Right atrium auricular region (tissue), 2 donors: ENCODE measurements at places on chromosomes 2 and 18. TPM values are rescaled to one million over a fixed set of nuclear protein-coding genes. Genes with fewer than 3 reads are reported as not detected.

- no peak for DNase-seq
- no peaks in the 10 kb centered on the region for H3K27me3 ChIP-seq
- no peaks in the 10 kb centered on the region for H3K36me3 ChIP-seq
- no peak overlapping the region for H3K27ac ChIP-seq
- no peaks in the 10 kb centered on the region for H3K4me1 ChIP-seq
- no peak overlapping the region for H3K4me3 ChIP-seq
Observed at GRCh38 chr2:120926463-120927264, 191.0 kb downstream of the GLI2 start.

GRCh38 chr2:10549621-10550020 is 101.5 kb upstream of the ODC1 start:
- no peak for DNase-seq
- H3K27ac ChIP-seq, result no peak overlapping the region
- no peaks in the 10 kb centered on the region for H3K36me3 ChIP-seq
- no peak overlapping the region for H3K4me3 ChIP-seq

DNA sequence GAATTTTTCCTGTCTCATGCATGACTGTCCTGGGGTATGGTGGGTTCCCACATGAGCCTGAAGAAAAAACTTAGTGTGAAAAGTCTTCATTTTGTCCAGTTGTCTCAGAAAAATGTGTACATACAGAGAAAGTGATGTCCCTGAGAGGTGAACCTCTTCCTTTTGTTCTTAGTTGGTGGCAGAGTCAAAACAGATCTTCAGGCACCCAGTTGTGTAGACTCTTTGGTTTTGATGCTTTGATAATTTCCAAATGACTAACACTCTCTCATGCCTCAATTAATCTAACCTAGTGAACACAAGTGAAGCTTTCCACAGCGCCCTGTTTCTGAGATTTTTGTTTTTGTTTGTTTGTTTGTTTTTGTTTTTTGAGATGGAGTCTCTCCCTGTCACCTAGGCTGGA is 273.5 kb downstream of the PIK3C3 start:
- H3K36me3 ChIP-seq, result no peaks in the 10 kb centered on the region
- no peak overlapping the region for H3K4me3 ChIP-seq
- no peak for DNase-seq
- no peaks in the 10 kb centered on the region for H3K27me3 ChIP-seq
- H3K27ac ChIP-seq, result no peak overlapping the region

DNA sequence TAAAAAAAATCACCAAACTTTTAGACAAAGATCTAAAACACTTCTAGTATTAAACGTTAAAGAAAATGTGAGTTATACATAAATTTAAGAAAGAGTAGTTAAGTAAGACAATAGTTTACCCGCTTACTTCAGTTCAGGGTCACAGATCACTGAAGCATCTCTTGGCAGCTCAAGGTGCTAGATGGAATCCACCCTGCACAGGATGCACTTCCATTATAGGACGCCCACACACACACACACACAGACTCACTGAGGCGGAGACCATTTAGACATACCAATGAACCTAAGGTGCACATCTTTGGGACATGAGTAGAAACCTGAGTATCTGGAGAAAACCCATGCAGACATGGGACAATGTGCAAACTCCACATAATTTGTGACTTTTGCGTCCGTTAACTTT is 630.6 kb upstream of the ZNF804A start:
- no peak for DNase-seq
- no peaks in the 10 kb centered on the region for H3K27me3 ChIP-seq
- no peaks in the 10 kb centered on the region for H3K36me3 ChIP-seq

Gene KLHL41
- total RNA-seq, result 44.0 TPM

- no peaks in the 10 kb centered on the region for H3K4me1 ChIP-seq
- no peak overlapping the region for H3K4me3 ChIP-seq
- no peaks in the 10 kb centered on the region for H3K36me3 ChIP-seq
Observed at GRCh38 chr2:142944721-142945120, 67.3 kb downstream of the KYNU start.

GRCh38 chr18:62870643-62871042 is 155.3 kb downstream of the PHLPP1 start:
- no peak for DNase-seq
- H3K27ac ChIP-seq, result no peak overlapping the region
- no peak overlapping the region for H3K4me3 ChIP-seq
- H3K4me1 ChIP-seq, result no peaks in the 10 kb centered on the region
- H3K36me3 ChIP-seq, result no peaks in the 10 kb centered on the region
- no peaks in the 10 kb centered on the region for H3K27me3 ChIP-seq

- no peak overlapping the region for H3K27ac ChIP-seq
- DNase-seq, result peak; percentile 51
Observed at GRCh38 chr2:30777661-30778505, 29.4 kb downstream of the CAPN13 start.

DNA sequence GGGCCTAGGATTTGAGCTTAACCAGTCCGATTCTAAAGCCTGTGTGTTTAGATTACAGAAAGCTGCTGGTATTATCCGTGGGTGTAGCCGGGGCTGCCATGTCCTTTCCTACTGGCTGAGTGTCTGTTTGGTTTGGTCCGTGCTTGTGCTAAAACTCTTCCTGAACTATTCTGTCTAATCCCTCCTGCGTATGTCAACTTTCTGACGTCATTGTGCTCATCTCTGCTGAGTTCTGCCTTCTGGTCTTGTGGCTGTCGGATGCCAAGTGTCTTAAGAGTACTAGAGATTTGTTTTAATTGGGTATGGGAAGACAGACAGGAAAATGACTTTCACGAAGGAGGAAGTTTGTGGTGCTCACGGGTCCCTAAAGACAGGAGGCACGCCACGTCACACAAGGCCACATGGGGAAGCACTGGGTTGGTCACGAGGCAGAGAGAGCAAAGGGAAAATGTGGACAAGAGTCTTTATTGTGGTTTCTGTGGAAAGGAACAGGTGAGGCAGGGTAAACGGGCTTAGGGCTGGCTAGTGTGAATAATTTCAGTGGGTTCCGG is 31.8 kb upstream of the NTSR2 start:
- no peak overlapping the region for H3K4me3 ChIP-seq
- DNase-seq, result no peak
- H3K4me1 ChIP-seq, result no peaks in the 10 kb centered on the region
- no peaks in the 10 kb centered on the region for H3K27me3 ChIP-seq

DNA sequence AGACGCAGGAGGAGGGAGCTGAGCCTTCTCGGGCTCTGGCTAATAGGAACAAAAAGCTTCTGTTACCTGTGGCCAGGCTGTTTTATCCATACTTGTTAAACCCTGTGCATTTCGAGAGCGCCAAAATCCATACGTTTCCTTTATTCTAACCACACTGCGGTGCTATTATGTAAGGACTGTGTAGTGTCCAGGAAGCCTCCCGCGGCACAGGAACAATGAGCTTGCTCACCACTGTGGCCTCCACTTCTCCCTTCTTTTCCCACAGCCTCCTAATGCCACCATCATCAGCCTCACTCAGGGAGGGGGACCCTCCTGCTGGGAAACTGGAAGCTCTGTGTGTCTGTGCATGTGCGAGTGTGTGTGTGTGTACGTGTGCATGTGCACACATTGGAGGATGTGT is 268.5 kb downstream of the HAUS1 start:
- H3K27me3 ChIP-seq, result no peaks in the 10 kb centered on the region
- H3K36me3 ChIP-seq, result no peaks in the 10 kb centered on the region
- no peak for DNase-seq
- H3K4me3 ChIP-seq, result no peak overlapping the region

DNA sequence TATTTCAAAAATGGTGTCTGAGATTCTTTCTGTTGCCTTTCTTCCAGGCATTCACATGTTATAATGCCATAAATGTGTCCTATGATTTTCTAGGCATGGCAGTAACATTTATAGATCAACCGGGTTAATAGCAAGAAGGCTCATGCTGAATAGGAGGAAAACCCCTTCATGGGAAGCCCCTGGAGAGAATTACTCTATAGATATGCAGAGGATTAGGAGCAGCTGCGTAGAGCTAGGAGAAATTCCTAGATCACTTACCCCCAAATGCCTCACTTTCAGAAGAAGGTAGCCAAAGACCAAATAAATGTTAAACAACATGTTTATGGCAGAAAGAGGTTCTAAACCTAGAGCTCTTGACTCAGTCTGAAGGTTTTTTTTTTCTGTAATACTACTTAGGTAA is 153.4 kb upstream of the CTNNA2 start:
- DNase-seq, result no peak
- no peaks in the 10 kb centered on the region for H3K27me3 ChIP-seq
- no peaks in the 10 kb centered on the region for H3K4me1 ChIP-seq
- H3K27ac ChIP-seq, result no peak overlapping the region
- H3K36me3 ChIP-seq, result no peaks in the 10 kb centered on the region

DNA sequence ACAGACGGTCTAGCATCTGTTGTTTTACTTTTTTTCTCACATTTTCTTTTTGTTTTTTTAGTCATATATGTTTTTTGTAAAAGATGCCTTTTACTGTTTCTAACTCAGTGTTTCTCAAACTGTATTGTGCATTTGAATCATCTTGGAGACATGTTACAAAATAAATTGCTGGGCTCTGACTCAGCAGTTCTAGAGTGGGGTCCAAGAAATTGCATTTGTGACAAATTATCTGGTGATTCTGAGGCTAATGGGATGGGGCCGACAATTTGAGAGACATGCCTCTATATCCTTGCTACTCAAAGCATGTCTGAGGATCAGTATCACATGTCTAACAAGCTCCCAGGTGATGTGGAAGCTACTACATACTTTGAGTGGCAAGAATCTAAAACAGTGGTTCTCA is 478.8 kb downstream of the PLCL1 start:
- H3K4me1 ChIP-seq, result no peaks in the 10 kb centered on the region
- H3K27me3 ChIP-seq, result no peaks in the 10 kb centered on the region
- no peak overlapping the region for H3K4me3 ChIP-seq
- DNase-seq, result no peak

GRCh38 chr2:122808286-122808969 is 1053.0 kb downstream of the TSN start:
- no peak for DNase-seq
- H3K27me3 ChIP-seq, result no peaks in the 10 kb centered on the region
- no peak overlapping the region for H3K27ac ChIP-seq
- H3K4me3 ChIP-seq, result no peak overlapping the region
- H3K4me1 ChIP-seq, result no peaks in the 10 kb centered on the region
- no peaks in the 10 kb centered on the region for H3K36me3 ChIP-seq
